ENCODE measurements at places on chromosomes 16 and 17.

DNA sequence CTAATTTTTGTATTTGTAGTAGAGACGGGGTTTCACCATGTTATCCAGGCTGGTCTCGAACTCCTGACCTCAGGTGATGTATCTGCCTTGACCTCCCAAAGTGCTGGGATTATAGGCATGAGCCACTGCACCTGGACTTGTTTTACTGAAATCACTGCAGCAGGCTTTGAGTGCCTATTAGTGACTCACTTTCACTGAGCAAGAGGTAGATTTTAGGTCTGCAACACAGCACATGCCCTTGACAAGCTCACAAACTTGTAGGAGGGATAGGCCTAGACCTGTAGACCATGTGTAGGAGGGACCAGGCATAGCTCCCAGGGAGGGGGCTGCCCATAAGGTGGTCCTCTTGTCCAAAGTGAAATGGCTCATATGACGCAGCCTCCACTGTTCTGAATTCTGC is 27.0 kb upstream of the RPTOR start:
- DNase-seq, result no peak

GRCh38 chr16:50466170-50466569 is 82.0 kb upstream of the NKD1 start:
- no peak for DNase-seq

DNA sequence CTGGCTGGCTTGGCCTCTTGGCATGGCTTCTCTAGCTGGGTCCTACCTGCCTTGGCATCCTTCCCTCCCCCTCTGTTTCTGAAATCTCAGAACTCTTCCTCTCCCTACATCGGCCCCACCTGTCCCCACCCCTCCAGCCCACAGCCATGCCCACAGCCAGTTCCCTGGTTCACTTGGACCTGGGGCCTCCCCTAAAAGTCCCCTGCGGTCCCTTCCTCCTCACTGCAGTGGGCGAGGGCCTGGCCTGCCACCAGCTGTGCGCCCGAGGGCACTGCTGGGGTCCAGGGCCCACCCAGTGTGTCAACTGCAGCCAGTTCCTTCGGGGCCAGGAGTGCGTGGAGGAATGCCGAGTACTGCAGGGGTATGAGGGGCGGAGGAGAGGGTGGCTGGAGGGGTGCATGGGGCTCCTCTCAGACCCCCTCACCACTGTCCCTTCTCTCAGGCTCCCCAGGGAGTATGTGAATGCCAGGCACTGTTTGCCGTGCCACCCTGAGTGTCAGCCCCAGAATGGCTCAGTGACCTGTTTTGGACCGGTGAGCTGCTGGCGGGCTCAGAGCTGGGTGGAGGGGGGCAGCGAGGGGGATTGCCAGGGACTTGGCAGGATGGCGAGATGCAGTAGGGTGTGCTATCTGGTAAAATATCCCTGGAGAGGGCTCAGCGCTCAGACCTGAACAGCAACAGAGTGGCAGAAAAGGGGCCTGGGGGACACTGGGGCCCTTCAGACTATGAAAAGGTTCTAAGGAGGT is 14.1 kb downstream of the MIEN1 start:
- no peak for DNase-seq

DNA sequence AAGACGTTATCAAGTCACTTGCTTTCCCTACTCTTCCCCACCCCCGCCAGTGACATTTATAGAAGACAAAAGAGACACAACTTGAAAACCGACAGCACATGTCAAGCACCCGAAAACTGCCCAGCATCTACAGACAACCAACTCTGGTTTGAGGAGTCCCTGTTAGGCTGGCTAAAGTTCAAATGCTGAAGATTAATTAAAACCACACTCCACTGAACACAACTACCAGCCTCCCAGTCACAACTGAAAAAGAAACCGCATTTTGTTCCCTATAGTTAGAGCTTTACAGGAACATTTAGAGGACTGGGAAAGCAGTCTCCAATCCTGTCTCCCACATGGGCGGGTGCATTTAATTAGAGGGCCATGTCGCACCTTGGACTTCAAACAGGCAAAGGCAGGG is 73.0 kb upstream of the COX10 start:
- DNase-seq, result no peak

- no peak for DNase-seq
Measured at GRCh38 chr17:7129311-7129710, 14.7 kb upstream of the ASGR2 start.

GRCh38 chr16:60564588-60564987 is 1471.7 kb downstream of the CDH8 start:
- DNase-seq, result no peak

DNA sequence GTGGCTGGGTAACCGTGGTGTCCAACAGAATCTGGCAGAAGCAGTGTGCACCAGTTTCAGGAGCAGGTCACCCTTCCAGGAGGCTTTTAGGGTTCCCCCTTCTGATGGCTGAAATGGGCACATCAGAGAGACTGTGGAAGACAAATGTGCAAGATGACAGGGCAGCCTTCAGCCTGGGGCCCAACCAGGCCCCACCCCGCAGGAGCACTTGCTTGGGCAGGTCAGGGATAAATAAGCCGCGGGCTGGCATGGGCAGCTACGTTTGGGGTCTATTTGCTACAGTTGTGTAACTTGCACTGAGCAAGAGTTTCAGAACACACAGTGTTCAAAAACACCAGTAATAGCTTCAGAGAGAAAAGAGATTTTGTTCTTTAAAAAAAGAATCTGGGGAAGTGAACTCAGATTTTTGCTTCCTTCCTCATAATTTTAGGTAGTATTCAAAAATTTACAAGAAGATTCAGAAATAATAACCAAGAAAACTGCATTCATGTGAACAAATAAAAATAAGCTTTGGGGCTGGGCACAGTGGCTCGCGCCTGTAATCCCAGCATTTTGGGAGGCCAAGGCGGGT is 44.9 kb upstream of the BAHCC1 start:
- DNase-seq, result no peak

DNA sequence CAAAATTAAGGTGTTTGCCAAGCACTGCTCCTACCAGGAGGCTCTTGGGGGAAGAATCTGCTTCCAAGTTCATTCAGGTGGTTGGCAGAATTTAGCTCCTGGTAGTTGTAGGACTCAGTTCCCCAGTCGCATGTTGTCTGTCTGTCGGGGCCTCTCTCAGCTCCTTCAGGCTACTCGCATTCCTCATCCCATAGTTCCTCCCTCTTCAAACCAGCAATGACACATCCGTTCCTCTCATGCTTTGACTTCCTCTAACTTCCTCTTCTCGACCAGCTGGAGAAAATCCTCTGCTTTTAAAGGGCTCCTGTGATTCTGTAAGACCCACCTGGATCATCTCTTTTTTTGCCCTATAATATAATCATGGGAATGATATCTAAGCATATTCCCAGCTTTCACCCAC is 108.1 kb downstream of the PMP22 start:
- no peak for DNase-seq

Data from non-pigmented ciliary epithelial cell (primary cell).